Activated B cell treated with CpG ODN at 0.5 μM for 24 hours (primary cell): ENCODE measurements at places on chromosomes 13 and 19. TPM values are rescaled to one million over a fixed set of nuclear protein-coding genes. Genes with fewer than 3 reads are reported as not detected.

DNA sequence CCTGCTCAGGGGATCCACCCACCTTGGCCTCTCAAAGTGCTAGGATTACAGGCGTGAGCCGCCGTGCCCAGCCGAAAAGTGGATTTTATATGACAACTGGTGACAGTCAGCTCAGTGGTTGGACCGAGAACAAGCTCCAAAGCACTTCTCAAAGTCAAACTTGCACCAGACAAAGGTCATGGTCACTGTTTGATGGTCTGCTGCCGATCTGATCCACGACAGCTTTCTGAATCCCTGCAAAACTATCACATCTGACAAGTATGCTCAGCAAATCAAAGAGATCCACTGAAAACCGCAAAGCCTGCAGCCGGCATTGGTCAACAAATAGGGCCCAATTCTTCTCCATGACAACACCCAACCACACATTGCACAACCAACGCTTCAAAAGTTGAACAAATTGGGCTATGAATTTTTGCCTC is 21.6 kb upstream of the NAA16 start:
- no peak overlapping the region for H3K27ac ChIP-seq
- H3K4me3 ChIP-seq = no peak overlapping the region
- no peak for DNase-seq
- peaks cover 1% of the 10 kb centered on the region for H3K36me3 ChIP-seq

- no peaks in the 10 kb centered on the region for H3K27me3 ChIP-seq
- peaks cover 72% of the 10 kb centered on the region for H3K36me3 ChIP-seq
- no peak overlapping the region for H3K4me3 ChIP-seq
Measured at GRCh38 chr19:48121909-48122371, 11.3 kb upstream of the PLA2G4C start.

DNA sequence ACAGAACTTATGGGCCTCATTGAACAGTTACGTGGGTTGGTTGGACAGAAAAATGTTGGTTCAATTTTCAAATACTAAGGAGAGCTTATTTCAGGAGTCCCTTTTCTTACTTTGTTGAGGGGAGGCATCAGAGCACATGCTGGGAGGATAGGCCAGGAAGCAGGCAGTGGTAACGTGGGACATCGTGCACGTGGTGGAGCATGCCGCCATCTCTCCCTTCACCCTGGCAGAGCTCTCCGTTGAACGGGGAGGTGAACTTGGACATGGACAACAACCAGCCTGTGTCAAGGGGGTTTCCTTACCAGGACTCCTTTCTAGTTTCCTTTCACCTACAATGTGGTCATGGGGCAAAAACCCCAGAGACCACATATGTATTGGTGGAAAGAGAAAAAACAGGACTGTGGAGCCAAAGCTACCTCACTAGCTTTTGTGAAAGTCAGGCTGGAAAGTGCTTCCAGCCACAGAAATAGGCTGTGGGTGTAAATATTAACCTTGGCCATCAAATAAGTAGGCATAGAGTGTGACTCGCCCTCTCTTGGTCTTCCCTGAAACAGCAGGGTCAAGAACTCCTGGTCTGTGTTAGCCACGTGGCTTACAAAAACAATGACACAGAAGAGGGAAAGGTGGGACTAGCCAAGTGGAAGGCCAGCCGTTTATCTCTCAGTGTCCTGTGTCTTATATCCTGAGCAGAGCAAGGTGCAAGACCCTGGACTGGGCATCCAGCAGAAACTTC is 14.4 kb downstream of the MICOS13 start:
- no peak overlapping the region for H3K4me3 ChIP-seq
- DNase-seq = no peak
- H3K27me3 ChIP-seq = no peaks in the 10 kb centered on the region
- H3K36me3 ChIP-seq = peaks cover 86% of the 10 kb centered on the region
- H3K4me1 ChIP-seq = no peaks in the 10 kb centered on the region

GRCh38 chr13:34046457-34046856 is 228.5 kb downstream of the RFC3 start:
- no peak overlapping the region for H3K4me3 ChIP-seq
- DNase-seq = no peak

DNA sequence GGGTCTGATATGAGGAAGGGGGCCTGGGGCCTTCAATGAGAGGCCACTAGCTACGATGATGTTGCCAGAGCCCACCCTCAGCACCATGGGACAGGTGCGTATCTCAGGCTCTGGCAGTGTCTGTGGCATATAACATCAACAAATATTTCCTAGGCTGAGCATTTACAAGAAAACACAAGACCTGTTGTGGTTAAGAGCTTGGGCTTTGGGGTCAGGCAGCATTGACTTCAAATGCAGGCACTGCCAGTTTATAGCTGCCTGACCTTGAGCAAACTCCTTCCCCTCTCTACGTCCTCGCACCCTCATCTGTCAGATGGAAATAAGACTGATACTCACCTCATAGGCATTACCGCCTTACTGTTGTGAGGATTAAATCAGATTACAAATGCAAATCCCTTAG is 156.0 kb downstream of the KATNAL1 start:
- no peak overlapping the region for H3K27ac ChIP-seq
- H3K4me1 ChIP-seq = peaks cover 53% of the 10 kb centered on the region
- H3K27me3 ChIP-seq = peaks cover 2% of the 10 kb centered on the region
- H3K36me3 ChIP-seq = no peaks in the 10 kb centered on the region
- DNase-seq = no peak

DNA sequence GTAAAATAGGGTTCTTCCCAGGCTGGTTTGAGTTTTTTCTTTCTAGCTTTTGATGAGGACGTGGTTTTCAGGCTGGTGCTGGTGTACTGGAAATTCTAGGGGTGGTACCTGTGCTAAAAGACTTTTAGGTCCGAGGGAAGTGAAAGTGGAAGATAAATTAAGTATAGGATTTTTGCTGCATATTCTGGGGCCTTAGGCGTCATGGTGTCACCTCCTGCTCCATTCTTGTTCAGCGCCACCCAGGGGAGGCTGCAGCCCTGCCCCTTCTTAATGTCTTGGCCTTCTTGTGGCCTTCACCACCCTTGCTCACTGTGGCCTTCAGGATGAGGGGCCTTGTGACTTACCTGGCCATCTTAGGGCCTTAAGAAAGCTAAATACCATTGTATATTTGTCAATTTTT is 12.4 kb downstream of the ZNF552 start:
- peak overlapping the region; percentile 89 for H3K27ac ChIP-seq
- peak overlapping the region; percentile 52 for H3K4me3 ChIP-seq
- H3K36me3 ChIP-seq = peaks cover 28% of the 10 kb centered on the region
- DNase-seq = no peak
- H3K27me3 ChIP-seq = no peaks in the 10 kb centered on the region
- H3K4me1 ChIP-seq = peaks cover 44% of the 10 kb centered on the region

The ZNF471 gene
- total RNA-seq = 1.8 and 2.1 TPM in 2 replicates

GRCh38 chr13:71864094-71864985 is 2.7 kb downstream of the DACH1 start:
- H3K27me3 ChIP-seq = peaks cover 37% of the 10 kb centered on the region
- peak overlapping the region; percentile 79 for H3K4me3 ChIP-seq
- no peaks in the 10 kb centered on the region for H3K36me3 ChIP-seq
- peaks cover 26% of the 10 kb centered on the region for H3K4me1 ChIP-seq

The CFD gene
- total RNA-seq = 0.54 TPM in 1 of 2 replicates, not detected in the other

- no peaks in the 10 kb centered on the region for H3K36me3 ChIP-seq
- DNase-seq = no peak
- no peak overlapping the region for H3K4me3 ChIP-seq
- H3K27me3 ChIP-seq = peaks cover 12% of the 10 kb centered on the region
- peaks cover 24% of the 10 kb centered on the region for H3K4me1 ChIP-seq
Measured at GRCh38 chr13:114225610-114226009, 9.1 kb upstream of the CDC16 start.

DNA sequence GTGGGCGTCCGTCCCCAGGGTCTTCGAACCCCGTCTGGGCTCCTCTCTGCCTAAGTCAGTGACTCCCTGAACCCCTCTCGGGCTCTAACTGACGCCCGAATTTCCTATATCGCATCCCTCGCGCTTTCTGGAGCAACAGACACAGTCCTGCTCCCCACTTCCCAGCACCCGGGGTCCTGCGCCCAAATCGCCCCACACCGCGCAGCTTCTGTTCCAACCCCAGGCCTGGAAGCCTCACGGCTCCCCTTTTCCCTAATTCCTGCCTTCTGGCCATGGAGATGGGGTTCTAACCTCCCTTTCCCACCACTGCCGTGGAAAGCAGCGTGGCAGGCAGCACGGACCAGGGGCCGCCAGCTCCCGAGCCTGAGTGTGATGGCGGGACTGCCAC is 1.6 kb upstream of the GRTP1 start:
- H3K27ac ChIP-seq = no peak overlapping the region
- no peak for DNase-seq
- peak overlapping the region; percentile 44 for H3K4me3 ChIP-seq
- peaks cover 21% of the 10 kb centered on the region for H3K27me3 ChIP-seq

- H3K27ac ChIP-seq = peak overlapping the region; percentile 84
- H3K4me3 ChIP-seq = peak overlapping the region; percentile 41
- no peak for DNase-seq
- peaks cover 81% of the 10 kb centered on the region for H3K4me1 ChIP-seq
- H3K36me3 ChIP-seq = no peaks in the 10 kb centered on the region
Measured at GRCh38 chr19:10412257-10412977, 7.9 kb upstream of the PDE4A start.
